A673 (cell line): ENCODE measurements at places on chromosomes 7 and 10.

GRCh38 chr7:42893346-42894240 is 18.3 kb downstream of the C7orf25 start:
- no peak for DNase-seq

DNA sequence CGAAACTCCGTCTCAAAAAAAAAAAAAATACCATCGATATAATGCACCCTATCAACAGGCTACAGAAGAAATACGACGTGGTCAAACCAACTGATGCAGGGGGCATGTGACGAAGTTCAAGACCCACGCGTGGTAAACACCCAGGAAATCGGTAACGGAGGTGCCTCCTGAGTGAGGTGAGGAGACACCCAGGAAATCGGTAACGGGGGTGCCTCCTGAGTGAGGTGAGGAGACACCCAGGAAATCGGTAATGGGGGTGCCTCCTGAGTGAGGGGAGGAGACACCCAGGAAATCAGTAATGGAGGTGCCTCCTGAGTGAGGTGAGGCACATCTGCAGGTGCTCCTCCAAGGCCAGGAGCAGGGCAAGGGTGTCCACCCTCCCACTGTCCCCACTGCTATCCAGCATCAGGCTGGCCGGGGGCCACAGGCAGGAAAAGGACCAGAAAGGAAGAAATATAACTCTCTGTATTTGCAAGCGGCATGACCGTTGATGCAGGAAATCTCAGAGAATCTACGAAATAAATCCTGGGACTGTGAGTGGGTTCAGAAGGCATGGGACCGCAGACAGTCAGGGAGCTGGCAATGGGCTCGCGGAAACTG is 10.7 kb upstream of the GPR146 start:
- DNase-seq: no peak

DNA sequence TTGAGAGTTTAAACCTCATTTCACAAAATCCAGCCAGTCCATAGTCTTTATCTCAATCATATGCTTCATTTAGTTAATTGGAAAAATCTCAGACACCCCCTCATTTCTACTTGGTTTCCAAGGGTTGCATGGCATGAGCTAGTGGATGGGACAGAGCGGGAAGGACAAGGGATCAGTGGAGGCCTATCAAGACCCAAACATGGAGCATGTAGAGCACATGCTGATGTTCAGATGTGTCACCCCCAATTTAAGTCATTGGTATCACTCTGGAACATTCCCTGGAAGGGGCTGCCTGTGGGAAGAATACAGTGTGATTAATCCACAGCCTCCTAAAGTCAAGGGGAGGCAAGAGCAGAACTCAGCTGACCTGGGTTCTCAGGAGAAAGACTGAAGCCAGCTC is 2.3 kb downstream of the C10orf71 start:
- no peak for DNase-seq

DNA sequence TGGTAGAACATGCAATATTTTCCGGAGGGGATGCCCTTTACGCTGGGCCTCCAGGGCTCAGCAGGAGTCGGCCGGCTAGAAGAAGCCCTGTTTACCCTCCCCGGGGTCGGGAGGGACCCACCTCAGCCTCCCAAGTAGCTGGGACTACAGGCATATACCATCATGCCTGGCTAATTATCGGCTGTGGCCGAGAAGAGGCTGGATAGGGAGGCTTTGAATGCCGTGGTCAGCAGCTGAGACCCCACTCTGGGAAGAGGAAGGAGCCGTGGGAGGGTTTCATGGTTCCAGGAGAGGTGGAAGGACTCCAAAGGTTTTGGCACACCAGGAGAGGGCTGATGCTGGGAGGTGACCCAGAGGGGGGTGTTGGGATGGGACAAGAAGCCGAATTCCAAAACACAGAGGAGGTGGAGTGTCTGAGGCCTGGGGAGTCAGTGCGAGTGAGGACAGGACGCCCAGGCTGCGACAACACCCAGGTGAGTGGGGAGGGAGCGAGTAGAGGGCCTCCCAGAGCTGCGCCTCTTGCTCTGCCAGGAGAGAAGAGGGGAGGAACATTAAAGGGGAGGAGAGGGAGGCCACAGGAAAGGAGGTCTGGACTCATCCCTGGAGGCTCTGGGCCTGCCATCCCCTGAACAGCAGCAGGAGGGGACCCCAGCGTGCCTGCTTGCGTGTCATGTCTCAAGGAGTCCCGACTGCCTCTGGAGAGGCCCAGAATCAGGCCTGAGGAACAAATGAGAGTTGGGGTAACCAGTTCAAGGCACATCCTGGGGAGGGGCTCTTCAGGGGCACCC is 19.6 kb downstream of the GRID2IP start:
- DNase-seq: no peak

DNA sequence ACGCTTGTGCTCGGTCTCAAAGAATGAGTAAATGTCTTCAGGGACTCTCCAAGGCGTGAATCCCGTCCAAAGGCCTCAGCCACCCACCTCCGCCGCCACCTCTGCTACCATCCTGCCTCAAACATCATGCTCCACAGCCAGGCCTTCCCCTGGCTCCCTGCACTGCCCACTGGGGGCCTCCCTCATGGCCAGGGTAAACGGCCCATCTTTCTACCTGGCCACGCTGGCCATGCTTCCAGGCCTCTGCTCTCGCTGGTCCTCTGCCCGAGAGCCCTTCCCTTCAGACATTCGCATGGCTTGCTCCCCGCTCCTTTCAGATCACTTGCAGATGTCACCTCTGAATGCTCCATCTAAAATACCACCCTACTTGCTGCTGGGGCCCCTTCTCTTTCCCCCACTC is 40.2 kb downstream of the ZNF783 start:
- no peak for DNase-seq

GRCh38 chr7:4645246-4645645 is 36.8 kb upstream of the FOXK1 start:
- DNase-seq: no peak

DNA sequence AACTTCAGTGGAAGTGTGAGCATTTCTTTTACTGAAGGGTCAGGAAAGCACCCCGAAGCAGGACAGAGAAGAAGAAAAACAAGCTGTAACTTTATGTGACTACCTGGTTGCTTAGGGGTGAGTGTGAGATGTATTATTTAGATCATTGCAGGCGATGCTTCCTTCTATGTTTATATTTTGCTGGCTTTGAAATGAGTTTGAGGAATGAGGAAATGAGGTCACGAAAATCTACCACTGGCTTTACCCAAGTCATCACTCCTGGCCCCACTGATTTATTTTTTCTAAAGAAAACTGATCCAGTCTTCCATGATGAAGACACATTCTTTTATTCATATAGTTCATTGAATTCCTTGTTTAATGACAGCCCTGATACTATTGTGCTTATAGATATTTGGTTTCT is 716.6 kb upstream of the FZD8 start:
- no peak for DNase-seq

DNA sequence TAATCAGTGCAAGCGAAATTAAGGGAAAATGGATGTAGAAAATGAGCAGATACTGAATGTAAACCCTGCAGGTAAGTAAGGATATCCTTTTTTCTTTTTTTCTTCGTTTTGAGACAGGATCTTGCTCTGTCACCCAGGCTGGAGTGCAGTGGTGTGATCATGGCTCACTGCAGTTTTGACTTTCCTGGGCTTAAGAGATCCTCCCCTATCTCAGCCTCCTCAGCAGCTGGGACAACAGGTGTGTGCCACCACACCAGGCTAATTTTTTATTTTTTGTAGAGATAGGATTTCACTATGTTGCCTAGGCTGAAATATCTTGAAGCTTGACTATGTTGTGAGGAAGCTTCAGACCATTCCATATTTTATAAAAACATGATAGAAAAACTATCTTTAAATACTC is 4.3 kb downstream of the PDCD4 start:
- DNase-seq: no peak

DNA sequence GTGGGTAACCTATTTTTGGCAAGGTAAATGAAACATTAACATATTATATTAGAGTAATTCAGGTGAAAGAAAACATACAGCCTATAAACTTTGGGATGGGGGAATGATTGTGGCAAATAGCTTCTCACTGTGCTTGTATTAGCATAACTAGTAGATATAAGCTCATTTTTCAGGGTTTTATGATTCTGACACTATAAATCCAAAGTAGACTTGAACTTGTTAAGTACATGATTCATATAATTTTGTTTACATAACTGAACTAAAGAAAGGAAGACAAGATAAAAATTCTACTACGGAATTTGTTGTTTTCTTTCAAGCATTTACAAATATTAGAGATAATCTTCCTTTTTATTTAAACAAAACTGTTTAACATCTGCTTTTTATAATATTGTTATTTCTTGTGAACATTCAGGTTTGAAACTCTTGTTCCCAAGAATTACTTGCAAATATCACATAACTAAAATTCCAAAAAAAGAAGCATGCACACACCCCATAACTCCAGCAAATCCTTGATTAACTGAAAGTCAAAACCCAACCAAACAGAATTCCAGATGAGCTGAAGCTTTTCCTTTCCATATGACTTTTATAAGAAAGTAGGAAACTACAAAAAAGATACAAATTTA is 142.3 kb downstream of the JAZF1 start:
- DNase-seq: no peak

- DNase-seq: no peak
These were observed 163.8 kb downstream of the GRK5 start for GRCh38 chr10:119370972-119371703.

GRCh38 chr10:12201543-12201942 is 5.6 kb downstream of the CDC123 start:
- DNase-seq: no peak

GRCh38 chr10:112000466-112000865 is 183.1 kb downstream of the GPAM start:
- DNase-seq: no peak

DNA sequence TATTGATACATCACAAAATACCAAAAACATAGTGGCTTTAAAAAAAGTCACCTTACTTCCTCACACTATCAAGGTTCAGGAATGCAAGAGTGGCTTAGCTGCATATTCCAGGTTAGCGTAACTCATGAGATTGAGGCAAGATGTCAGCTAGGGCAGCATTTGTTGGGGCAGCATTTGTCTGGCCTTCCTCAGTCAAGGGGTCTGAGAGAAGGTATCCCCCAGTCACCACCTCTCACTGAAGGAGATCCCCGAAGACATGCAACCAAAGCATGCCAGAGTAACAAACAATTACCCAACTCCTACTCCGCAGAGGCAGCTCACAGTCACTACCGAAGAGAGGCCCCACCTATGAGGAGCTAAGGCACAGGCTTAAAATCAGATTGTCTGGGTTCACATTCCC is 48.4 kb downstream of the C10orf71 start:
- DNase-seq: no peak

DNA sequence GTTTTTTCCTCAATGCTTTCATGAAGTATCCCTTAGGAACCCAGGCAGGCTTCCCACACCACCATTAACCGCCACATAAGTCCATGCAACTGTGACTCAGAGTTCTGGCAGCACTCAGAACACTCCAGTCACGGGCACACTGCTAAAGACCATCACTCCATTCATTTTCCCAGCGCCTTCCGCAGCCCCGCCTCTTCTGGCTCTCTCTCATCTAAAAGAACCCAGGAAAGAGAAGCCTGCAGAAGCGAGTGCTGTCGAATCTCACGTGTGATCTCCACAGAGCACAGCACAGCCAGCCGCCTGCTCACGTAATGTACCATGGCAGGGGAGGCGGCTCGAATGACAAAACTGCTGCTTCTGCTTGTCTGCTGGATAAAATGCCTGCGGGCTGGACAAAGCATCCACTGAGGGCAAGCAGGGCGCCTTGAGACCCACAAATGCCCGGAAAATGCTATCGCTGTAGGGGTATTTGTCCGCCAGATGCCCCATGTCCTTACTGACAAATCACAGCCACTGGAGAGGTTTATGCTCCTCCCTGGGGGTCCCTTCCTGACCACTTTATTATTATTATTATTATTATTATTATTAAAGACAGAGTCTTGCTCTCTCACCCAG is 1.8 kb downstream of the PSMG3 start:
- DNase-seq: peak; percentile 87

GRCh38 chr7:141844256-141844655 is 3.0 kb upstream of the PRSS37 start:
- DNase-seq: no peak
